ENCODE measurements at places on chromosomes 2 and 18.
A peak's percentile ranks its signal among the peaks of the same experiment; 100 is the strongest.

DNA sequence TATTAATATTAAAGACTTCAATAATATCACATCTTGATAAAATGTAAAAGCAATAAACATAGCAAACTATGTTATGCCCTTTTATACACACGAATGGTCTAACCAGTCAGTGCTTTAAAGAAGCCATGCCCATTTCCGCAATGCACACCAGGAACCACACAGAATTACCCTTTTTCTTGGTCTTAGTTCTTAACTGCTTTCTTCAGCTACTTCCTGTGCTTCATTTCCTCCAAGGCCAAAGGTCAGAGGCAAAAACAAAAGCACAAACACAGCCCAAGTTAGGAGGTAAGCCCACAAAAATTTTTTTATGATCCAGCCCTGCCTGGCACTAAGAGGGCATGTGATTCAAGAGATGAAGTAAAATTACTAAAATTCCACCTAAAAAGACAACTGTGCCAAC, 267.2 kb downstream of the FBXO15 start:
- no peak for DNase-seq

- no peak for DNase-seq
Measured at GRCh38 chr18:55988537-55988936, 400.5 kb upstream of the TCF4 start.

DNA sequence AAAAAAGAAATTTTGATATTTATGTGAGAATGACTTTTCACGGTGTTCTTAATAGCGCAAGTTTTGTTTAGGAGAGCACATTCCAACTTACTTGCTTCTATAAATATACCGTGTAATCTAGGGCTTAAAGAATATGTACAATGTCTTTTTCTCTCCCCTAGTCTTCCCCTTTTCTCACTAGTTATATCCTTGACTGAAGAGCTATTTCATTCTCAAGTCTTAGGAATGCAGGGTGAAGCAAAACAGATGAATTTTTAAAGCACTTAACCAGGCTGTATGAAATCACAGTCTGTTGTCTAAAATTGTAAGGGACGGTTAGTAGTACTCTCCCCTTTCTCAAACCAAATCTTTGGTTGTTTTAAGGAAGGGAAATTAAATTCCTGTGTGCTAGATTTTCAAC, 29.6 kb upstream of the SLC30A6 start:
- DNase-seq: no peak

DNA sequence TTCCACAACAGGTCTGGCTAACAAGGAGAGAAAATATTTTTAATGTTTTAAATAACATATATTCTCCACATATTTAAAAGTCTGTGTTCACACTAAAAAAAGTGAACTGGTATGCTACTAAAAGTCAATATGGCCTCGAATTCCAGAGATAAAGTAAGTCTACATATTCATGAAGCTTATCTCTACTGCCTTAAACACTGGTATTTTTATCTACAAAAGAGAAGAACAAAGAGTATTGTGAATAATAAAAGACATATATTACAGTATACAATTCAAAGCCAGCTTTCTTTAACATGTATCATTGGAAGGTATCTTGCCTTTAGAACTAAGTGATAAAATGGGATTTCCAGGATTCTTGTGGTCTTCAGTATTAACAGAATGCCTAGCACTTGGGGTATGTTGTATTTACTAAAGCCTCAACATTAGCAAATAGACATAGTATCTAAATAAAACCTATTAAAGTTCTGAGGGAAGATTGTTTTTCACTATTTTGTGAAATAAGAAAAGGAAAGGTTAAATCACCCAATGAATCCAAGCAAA, 302.8 kb upstream of the CCDC68 start:
- DNase-seq: no peak

- DNase-seq: no peak
Measured at GRCh38 chr18:45951016-45951714, 16.0 kb downstream of the EPG5 start.

DNA sequence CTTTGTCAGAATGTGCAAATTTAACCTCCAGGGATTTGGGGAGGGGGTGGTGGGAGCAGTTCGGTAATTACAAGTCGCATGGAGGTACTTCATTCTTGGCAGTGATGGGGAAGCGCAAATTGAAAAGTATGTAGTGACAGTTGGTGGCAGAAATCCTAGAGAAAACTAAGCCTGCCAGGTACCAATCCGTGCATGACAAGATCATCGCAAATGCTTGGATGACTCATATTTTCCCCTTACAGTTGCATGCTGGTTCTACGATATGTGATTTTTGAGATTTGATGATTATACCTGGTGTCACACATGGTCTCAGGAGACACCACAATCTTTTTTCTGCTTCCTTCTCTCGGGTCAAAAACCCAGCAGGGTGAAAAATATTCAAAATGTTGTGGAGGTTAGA, 479.7 kb upstream of the ID2 start:
- DNase-seq: no peak

DNA sequence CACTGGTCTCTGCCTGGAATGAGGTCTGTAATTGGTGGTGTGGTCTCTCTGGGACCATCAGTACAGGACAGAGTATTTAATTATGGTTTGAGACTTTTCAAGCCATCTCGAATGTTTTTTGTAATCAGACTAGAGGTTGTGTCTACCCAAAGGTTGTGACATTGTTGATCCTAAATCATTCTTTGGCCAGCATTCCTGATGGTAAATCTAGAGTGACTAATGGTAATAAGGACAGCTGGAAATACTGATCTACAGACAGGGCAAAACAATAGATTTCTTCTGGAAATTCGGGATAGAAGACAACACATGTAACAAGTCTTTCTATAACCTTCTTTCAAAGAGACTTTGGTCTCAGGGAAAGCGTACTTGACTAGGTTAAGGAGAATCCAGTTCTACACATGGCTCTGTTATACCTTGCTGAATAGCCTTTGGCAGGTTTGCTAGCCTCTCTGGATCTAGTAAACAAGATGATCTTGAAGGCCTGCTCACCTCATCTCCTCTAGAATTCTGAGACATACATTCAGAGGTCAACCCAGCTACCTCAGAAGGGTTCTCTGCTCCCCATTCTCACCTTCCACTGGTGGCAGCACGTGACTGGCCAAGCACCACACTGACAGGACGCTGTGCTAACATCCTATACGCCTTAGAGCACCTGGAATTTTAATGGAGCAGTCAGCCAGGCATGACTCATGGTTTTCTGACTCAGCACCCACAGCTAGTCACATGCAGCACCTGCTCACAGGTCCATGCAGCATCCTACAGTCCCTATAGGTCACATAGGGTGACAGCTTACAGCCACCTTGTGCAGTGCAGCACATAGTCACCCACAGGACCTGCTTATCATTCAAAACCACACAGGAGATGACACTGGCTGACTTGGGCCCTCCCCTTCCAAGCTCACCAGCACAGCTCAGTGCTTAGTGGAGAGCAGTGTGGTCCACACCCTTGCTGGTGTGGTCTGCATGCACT, 12.2 kb downstream of the PLB1 start:
- peak; percentile 89 for DNase-seq

DNA sequence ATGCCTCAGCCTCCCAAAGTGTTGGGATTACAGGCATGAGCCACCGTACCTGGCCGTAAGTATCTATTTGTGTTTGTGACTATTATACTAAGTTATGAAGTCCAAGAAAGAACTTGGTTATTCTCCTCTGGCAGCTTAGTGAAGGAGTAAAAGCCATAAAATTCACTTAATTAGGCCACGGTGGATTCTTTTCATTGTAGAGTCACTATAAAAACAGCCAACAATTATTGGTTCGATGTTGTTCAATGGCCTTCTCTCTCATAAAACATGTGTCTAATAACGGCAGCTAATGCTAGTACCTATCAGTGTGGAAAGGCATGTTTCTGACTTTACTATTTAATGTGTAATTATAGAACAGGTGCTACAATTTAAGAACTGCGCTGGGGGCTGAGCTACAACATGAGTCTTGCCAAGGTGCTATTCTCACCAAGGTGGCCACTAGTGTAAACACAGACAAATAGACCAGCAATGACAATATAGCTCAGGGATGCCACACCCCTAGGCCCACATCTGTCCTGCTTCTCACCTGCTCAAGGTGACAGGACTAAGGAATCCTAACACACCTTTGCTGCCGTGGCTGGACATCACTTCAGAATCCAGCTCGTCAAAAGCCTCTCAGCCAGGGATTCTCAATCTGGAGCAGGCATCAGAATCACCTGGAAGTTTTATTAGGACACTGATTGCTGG, 17.2 kb downstream of the ATP8B1 start:
- DNase-seq: peak; percentile 98

DNA sequence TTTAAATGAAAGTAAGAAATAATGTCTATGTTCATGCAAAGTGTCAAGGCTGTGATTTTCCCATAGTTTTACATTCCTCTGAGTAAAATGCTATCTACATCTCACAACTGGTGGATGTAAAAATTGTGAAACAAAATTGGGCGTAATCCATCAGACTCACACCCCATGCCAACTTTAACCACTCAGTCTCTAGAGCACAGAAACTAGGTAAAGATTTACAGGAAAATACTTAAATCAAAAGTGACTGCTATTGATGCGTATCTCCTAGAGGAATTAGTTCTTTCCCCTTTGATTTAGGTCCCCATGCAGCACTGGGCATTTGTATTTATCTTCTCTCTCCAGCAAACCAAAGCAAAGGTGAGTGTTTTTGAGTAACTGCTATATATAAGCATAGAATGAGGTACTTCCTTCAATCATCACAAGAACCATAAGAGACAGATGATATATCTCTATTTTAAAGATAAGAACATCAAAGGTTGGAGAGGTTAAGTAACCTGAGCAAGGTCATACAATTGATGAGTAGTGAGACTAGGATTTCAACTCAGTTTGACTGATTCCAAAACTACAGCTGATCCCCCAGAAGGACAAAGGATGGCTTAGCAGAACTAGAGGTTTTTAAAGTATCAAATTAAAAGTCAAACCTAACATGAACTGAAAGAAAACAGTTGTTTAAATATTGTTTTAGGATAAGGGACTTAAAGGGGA, 594.0 kb upstream of the ACVR2A start:
- no peak for DNase-seq

DNA sequence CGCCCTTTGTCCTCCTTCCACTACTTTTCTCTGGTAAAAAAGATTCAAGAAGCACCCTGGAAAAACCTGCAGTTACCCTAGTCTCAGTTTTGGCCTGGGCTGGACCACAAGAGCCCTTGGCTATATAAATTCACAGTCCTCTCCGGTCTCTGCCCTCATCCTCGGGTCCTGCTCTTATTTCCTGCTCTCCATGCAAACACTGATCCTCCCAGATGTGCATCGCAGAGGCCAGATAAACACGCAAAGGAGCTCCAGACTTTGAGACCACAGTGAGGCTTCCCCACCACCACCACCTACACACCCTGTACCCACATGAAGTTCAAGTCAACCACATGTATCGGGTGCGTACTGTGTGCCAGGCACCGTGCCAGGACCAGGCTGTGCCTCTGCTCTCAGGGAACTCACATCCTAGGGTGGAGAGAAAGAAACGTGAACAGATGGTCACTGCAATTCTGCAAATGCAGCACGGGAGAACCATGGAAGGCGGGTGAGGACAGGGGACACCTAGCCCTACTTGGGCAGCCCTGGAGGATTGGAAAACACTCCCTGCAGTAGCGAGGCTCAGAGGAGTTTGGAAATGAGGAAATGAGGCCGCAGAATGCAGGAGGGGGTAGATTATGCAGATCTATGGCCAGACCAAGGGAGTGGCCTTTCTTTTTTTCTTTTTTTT, 7.4 kb downstream of the CTDSP1 start:
- DNase-seq: peak; percentile 45

DNA sequence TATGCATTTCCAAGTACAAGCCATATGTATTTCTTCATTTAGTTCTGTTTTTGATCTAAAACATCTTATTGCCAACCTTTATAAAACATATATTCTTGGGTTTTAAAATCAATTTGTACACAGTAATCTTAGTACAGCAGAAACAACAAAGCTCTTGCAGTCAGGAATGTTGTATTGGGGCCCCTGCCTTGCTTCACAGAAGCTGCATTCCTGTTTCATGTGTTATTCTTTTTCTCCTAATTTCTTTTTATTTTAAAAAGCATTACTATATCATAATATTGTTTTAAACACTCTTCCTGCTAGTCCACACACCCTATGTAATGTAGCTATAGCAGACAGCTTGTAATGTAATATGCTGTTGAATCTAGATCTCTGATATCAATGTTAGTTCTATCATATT, 24.0 kb downstream of the SERPINB7 start:
- no peak for DNase-seq

- DNase-seq: peak; percentile 10
Measured at GRCh38 chr2:204407204-204408014, 137.9 kb upstream of the PARD3B start.

GRCh38 chr2:167200019-167200418, 311.7 kb downstream of the XIRP2 start:
- DNase-seq: no peak

DNA sequence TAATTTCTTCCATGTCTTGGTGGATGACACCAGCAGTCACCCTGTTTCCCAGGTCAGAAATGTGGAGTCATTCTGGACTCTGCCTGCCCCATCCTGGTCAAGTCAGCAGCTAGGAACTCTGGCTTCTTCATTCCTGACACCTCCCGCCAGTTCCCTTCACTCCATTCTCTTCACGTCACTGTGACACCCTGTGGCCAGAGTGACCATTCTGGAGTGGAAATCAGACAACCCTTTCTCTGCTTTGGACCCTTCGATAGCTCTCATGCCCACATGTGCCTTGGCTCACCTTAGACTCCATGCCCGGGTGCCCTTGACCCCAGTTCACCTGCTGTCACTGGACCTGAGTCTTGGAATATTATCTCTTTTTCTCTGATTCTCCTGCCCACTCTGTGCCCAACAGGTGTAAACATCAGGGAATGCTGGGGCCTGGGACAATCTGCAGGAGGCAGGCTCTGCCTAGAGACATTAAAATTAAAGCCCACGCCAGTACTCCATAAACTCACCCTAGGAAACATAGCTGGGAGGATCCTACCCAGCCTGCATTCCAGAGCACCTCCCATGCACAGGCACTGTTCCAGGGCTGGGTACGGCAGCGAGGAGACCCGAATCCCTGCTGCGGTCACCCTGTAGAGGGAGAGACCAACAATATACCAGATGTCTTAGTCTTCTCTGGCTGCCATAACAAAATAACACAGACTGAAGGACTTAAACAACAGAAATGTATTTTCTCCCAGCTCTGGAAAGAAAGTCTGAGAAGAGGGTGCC, 41.1 kb upstream of the FAHD2A start:
- DNase-seq: no peak

- DNase-seq: no peak
Measured at GRCh38 chr2:37653093-37653492, 18.3 kb downstream of the CDC42EP3 start.

DNA sequence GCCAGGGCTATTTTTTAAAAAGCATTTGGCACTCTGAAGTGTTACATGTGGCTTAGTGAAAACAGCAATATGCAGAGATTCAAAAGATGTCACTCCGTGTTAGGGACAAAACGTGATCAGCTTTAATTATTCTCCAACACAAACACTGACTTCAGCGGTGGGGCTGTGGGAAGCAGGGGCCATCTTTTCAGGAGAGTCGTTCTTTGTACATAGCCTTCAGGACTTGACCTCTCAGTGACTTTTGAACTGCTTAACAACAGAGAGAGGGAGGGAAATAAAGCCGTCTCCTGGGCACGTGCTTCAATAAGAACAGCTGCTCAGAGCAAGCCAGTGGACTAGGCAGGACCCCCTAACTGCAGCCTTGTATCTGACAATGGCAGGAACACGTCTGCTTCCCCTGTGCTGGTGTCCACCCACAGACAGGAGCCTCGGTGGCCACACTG, 95.0 kb upstream of the HDAC4 start:
- DNase-seq: no peak
